ENCODE measurements at places on chromosomes 5 and 9.

- DNase-seq: peak; percentile 40
These were observed 26.1 kb upstream of the CKMT2 start for GRCh38 chr5:81207009-81207408.

- no peak for DNase-seq
These were observed 84.8 kb downstream of the CAMK4 start for GRCh38 chr5:111308951-111309350.

- no peak for DNase-seq
These were observed 177.2 kb upstream of the PITX1 start for GRCh38 chr5:135211083-135211790.

DNA sequence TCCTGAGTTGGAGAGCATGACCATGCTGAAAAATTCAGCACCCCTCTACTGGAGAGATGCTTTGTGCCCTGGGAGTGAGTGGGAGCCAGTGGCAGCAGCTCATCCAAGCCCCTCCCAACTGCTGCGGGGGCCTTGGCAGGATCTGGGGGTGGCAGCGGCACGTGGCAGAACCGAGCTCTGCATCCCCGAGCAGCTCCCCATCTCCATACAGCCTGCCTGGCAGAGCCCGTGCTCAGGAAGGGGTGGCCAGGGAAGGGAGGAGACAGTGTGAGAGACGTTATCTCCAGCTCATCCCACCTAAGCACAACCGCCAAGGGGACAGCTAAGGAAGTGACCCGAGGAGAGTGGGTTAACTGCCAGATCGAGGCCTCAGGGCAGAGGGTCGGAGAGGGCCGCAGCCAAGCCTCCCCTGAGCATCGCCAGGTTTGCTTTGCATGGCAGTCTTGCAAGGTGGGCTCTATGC is 17.2 kb upstream of the DPM2 start:
- DNase-seq: no peak

DNA sequence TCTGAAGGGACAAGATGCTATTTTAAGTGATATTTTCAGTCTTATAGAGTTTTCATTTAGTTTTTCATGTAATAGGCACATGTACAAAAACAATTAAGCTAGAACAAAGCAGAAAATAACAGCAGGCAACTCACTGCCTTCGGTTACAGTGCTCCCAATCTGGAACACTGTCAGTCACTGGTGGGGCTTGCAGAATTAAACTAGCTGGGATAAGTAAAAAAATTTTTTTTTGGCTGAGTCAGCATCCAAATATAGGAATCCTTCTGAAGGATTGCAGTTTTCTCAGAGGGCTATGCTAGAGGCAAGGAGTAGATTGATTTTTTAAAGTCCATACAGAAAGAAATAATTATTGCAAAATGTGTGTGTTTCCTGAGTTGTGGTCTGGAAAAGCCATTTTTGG is 250.2 kb upstream of the RFX3 start:
- DNase-seq: no peak

- no peak for DNase-seq
These were observed 6.1 kb upstream of the ERMP1 start for GRCh38 chr9:5838884-5839571.
